A549 treated with dexamethasone at 1 μM for 4 hours (cell line): ENCODE measurements at places on chromosomes 4 and X. TPM values are rescaled to one million over a fixed set of nuclear protein-coding genes. Genes with fewer than 3 reads are reported as not detected.

The ABCG2 gene
- total RNA-seq, result 15.2 to 18.9 TPM (median 18.6 TPM) in 5 replicates

The DTHD1 gene
- total RNA-seq, result not detected in 5 replicates

The C1QTNF7 gene
- not detected in 5 replicates for total RNA-seq

The EPHA5 gene
- 0.14 to 0.40 TPM (median 0.36 TPM) in 5 replicates for total RNA-seq

The TRPC5OS gene
- total RNA-seq, result not detected in 5 replicates

The SPIN2B gene
- 8.4 to 10.5 TPM (median 9.5 TPM) in 5 replicates for total RNA-seq

The MAGEE2 gene
- total RNA-seq, result not detected in 5 replicates

The RXFP1 gene
- not detected in 5 replicates for total RNA-seq

The F8A2 gene
- not detected in 5 replicates for total RNA-seq

The PAK3 gene
- 0.02 to 0.16 TPM (median 0.04 TPM) in 4 of 5 replicates, not detected in the other for total RNA-seq

The PASD1 gene
- 0.02 to 0.07 TPM in 2 of 5 replicates, not detected in the others for total RNA-seq

The GAGE1 gene
- 0.17 TPM in 1 of 5 replicates, not detected in the others for total RNA-seq

The VCX gene
- total RNA-seq, result 0.13 TPM in 1 of 5 replicates, not detected in the others

The GPRIN3 gene
- total RNA-seq, result 1.2 to 2.7 TPM (median 2.2 TPM) in 5 replicates

The GPR119 gene
- total RNA-seq, result not detected in 5 replicates

The GAK gene
- 31.3 to 51.7 TPM (median 47.9 TPM) in 5 replicates for total RNA-seq

The FAM236C gene
- not detected in 5 replicates for total RNA-seq

The IL9R gene
- 0.08 to 0.28 TPM (median 0.16 TPM) in 5 replicates for total RNA-seq

The USP11 gene
- total RNA-seq, result 44.4 to 60.6 TPM (median 56.8 TPM) in 5 replicates

The ASMT gene
- total RNA-seq, result 0.15 to 0.48 TPM (median 0.19 TPM) in 5 replicates

The ZCCHC12 gene
- 0.19 to 0.38 TPM (median 0.24 TPM) in 5 replicates for total RNA-seq

The S100P gene
- 89.2 to 107 TPM (median 90.8 TPM) in 5 replicates for total RNA-seq

The F9 gene
- total RNA-seq, result not detected in 5 replicates

The POU4F2 gene
- total RNA-seq, result not detected in 5 replicates

The SLC34A2 gene
- total RNA-seq, result 0.02 to 0.08 TPM (median 0.05 TPM) in 5 replicates

The TNIP3 gene
- 0.07 to 0.43 TPM (median 0.24 TPM) in 5 replicates for total RNA-seq

The CXCL1 gene
- 3.8 to 6.0 TPM (median 4.3 TPM) in 5 replicates for total RNA-seq

The SOWAHD gene
- 0.06 TPM in 3 of 5 replicates, not detected in the others for total RNA-seq

The KCND1 gene
- total RNA-seq, result 0.70 to 1.4 TPM (median 1.1 TPM) in 5 replicates

The NUDT9 gene
- 25.6 to 35.9 TPM (median 27.8 TPM) in 5 replicates for total RNA-seq

The ANKRD50 gene
- total RNA-seq, result 4.3 to 7.4 TPM (median 6.9 TPM) in 5 replicates

The GC gene
- not detected in 5 replicates for total RNA-seq

The BMPR1B gene
- 5.2 to 8.0 TPM (median 7.2 TPM) in 5 replicates for total RNA-seq
